Vagina (tissue), 2 donors: ENCODE measurements at places on chromosomes 6 and 20.

- no peak for DNase-seq
These were observed 193.2 kb upstream of the SALL4 start for GRCh38 chr20:51995551-51995951.

DNA sequence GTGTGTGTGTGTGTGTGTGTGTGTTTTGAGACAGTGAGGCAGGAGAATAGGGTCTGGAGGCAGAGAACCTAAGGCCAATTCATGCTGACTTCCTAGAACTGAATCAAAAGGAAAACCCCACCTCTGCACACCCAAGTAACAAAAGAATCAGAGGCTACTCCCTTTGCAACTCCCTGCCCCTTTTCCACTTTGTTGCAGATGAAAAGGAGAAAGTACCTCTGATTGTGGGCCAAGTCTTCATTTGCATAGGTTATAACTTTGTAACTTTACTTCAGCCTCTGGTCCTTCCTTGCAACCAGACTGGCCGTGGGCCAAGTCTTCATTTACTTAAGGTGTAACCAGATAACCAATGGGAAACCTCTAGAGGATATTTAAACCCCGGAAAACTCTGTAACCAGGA is 168.8 kb downstream of the EYA2 start:
- DNase-seq, result no peak

DNA sequence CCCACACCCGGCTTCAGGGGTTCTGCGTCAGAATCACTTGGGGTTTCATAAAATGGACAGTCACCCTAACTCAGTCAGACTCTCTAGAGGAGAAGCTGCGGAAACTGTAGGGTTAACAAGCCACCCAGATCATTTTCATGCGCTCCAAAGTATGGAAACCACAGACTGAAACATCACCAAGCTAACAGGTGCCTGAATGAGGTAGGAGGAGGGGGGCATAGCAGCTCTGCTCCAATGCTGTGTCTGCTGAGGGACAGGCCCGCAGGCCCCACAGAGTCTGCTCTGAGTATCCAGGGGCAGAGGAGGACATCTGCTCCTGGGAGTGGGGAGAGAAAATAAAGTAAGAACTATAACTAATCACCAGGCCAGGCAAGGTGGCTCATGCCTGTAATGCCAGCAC is 97.1 kb upstream of the AKAP12 start:
- no peak for DNase-seq

GRCh38 chr6:156525541-156525940 is 251.6 kb upstream of the ARID1B start:
- DNase-seq, result no peak

DNA sequence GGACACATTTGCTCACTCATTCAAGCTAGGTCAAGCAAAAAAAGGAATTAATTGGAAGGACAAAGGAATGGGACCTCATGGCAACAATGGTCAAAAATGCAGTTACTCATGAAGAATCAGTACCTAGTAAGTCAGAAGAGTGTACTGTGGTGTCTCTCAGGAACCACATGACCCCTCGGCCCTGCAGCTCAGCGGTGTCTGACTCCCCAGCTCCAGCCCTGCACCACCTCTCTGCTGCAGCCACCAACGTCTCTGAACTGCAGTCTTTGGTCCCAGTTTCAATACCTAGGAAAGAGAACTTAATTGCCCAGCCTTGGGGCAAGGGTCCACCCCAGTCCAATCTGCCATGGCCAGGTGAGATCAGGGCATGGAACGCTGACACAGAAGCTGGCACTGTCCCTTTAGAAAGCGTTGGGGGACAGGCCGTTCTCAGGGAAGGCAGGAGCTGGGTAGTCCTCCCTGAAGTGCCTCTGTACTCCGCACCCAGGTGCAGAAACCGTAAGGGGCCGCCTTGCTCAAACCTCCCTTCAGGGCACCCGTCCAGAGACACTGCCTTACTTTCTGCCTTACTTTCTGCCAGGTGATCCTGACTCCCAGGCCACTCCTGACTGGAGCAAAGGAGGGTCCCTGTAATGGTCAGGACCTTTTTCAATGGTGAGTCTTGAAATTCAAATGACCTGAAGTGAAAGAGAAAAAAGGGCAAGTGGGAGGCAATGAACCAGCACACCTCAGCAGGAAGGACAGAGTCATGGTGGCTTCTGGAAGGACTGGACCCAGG is 13.2 kb upstream of the NELFCD start:
- DNase-seq, result peak; percentile 58

DNA sequence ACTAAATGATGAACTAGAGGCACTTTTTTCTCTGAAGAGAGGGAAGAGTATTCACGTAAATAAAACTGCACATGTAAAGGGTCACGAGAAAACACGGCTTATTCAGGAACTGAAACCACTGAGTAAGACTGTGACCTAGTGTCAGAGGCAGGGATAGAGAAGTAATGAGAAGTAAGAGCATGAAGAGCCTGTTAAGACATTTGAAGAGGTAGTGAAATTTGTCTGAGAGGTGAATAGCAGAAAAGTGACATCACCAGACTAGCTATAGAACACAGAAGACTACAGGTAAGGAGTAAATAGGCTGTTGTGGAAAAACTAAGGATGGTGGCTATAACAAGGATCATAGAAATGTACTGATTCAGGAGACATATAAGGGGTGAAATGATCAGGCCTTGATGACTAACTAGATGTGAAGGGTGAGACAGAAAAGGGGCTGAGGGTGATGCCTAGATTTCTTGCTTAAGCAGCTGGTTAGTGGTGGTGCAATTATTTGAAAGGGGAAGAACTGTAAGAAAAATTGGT is 76.8 kb downstream of the REV3L start:
- no peak for DNase-seq

DNA sequence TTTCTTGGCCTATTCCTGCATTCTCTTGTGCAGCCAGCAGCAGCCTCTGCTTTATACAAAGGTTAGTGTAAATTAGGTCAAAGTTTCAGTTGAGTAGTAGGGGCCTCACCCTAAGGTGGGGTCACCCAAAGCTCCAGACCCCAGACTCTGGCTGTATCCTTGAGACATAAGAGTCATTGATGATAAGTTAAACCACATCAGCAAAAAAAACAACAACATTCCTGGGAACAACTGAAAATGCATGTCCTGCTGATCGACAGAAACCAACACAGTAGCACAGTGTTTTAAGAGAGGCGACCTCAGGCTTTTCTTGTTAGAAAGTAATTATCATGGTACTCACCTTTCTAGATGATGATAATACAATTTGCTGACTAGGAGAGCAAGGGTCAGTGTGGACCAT is 52.6 kb downstream of the TFAP2A start:
- no peak for DNase-seq

DNA sequence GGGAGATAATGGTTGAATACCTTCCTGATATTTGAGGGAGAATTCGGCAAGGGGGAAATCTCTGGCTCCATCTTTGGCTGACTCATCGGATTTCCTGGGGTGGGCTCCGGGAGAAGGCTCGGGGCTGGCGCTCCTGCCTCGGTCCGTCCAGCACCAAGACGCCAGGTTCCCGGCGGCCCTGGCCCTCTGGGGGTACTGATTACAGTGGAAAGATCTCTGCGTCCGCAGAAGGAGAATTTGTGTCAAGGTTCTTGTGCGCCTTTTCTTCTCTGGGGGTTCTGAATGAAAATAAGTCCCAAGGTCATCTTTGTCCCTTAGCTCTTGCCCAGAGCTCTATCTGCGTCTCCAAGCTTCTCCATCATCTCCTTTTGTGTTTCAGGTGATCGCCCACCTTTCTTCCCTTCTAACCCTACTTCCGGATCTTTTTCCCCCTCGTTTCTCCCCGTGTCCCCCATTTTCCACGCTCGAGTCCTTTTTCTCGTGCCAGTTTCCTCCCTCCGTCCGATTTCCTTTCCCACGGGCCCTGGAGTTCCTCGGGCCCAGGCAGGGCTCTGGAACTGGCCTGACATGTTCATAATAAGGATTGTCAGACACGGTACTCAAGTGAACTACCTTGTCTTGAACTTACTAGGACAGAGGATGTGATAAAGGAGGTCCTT is 11.6 kb downstream of the NRN1 start:
- no peak for DNase-seq

GRCh38 chr6:155040901-155041650 is 46.0 kb downstream of the TIAM2 start:
- DNase-seq, result no peak

DNA sequence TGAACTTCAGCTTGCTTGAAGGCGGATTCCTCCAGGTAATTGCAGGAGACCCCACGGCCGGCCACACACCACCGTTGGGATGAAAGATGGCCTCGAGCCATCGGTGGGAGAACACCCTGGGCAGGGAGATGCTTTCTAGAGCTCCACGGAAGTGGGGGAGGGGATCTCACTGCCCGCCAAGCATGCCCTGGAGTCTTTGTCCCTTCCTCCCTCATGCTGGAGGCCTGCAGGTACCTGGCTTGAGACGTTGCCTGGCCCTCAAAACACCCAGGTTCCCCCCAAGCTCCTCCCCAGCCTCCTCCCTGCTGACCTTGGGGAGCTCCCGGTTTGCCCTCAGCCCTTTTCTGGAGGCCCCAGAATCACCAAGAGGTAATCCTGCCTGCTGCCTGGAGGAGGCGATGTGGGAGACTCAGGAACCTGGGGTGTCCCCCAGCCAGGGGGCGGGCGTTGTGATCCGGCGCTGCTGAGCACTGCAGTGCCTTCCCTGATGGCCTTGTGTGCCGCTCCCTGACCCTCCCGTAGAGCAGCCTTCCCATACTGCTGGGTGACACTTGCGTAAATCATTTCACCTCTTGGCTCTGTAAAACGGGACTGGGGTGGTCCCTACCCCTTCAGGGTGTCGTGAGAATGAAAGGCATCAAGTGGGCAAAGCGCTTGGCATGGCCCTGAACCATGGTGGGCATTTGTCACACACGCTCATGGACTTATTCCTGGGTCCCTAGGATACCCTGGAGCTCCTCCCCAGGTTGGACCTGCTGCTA is 91.4 kb downstream of the CEBPB start:
- no peak for DNase-seq
